ENCODE measurements at places on chromosomes 12 and 14.

- peak; percentile 52 for DNase-seq
Measured at GRCh38 chr12:16076557-16076956, 165.4 kb downstream of the DERA start.

GRCh38 chr14:56219666-56220413, 101.6 kb downstream of the PELI2 start:
- no peak for DNase-seq

DNA sequence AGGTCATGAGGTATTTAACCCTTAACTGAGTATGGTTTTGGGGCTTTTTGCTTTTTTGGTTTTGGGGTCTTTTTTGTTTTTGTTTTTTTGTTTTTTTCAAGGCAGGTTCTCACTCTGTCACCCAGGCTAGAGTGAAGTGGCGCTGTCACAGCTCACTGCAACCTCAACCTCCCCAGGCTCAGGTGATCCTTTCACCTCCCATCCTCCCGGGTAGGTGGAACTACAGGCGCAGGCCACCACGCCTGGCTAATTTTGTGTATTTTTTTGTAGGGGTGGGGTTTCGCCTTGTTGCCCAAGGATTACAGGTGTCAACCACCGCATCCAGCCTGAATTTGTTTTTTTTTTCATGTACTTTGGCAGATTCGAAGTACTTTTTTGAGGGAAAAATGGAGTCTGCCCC, 19.9 kb downstream of the RAP1B start:
- DNase-seq: no peak

- DNase-seq: no peak
Measured at GRCh38 chr14:75232597-75232996, 46.0 kb upstream of the FOS start.

DNA sequence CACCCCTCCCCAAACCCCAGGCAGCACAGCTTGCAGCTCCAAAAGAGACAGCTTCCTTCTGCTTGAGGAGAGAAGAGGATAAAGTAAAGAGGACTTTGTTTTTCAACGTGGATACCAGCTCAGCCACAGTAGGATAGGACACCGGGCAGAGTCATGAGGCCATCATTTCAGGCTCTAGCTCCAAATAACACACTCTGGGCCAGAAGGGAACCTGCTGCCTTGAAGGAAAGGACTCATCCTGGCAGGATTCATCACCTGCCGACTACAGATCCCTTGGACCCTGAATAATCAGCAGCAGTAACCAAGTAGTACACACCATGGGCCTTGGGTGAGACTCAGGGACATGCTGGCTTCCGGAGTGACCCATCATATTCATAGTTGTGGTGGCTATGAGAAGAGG, 10.4 kb upstream of the CKAP4 start:
- DNase-seq: no peak

DNA sequence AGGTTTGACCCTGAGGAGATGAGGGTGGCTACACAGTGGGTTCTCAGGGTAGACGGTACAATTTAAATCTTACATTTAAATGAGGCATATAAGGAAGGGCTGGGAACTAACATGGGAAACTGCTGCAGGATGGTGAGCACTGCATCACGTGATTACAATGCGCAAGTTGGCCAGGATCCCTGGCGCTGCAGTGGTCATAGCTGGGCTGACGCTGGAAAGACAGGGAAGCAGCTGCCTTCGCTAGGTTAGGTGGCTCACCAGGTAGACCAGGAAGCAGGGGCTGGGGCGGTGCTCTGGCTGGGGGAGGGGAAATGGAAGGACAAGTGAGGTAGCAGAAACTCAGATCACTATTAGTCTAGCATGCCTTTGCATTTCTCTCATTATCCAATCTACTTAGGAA, 149.9 kb downstream of the FOXN3 start:
- no peak for DNase-seq

DNA sequence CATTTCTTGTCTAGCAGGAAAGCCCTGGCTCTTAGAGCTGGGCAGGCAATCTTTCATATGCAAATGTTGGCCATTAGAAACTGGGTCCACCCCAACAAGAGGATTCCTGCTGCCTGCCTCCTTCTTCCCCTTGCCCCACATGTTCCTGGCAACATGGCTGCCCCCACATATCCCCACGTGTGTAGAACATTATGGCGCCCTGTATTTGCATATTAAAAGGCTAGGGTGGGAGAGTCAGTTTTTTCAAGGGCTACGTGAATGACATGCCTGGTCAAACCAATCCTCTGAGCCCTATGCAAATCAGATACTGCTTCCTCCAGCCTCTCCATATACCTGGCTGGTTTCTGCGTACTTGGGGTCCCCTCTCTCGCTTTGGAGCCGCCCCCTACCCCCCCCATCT, 514.0 kb downstream of the FUT8 start:
- DNase-seq: peak; percentile 68

Measured in NCI-H1436 (cell line).